ENCODE measurements at places on chromosomes 2 and 18.
A peak's percentile ranks its signal among the peaks of the same experiment; 100 is the strongest.

DNA sequence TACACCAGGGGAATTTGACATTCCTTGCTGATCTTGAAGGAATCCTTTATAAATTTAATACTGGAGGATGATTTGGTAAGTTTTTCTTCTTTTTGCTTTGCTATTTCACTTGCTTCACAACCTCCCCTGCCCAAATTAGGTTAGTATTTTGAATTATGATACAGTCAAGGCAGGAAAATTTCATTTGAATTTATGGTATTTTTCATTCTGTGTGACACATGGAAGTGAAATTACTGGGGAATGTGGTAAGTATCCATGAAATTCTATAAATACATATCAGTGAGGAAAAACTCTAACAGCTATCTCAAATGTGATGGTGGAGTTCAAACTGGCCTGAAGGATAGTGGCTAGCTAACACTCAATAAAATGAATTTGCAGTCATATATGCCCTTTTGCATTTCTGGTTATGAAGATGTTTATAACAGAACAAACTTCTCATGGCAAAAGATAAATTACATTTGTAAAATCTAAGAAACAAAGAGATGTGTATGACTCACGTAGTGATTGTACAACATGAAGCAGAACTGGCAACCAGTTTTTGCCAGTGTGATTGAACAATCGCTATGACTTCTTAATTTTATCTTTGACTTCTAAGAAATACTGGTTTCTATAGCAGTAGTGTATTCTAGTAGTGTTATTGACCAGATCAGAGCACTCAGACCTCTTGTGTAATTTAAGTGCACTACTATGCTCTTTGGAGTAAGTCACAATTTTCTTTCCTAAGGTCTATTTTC lies 152.6 kb downstream of the IKZF2 start:
- no peak for DNase-seq

DNA sequence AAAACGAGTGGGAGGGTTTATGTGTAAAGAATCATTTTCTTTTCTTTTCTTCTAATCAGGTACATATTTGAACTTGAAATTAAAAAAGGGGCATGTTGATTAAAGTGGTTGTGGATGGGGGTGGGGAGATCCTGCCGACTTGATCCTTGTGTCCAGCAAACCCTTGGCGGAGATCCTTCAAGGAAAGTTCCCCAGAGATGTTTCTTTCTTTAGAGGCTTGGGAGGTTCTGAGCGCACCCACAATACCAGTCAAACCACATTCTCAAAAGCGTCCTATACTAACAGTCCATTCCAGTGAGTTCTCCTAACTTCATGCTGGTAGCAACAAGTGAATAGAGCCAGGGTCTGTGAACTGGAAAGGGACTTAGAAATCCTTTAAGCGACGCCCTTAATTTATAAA lies 49.2 kb downstream of the MYCN start:
- no peak for DNase-seq

GRCh38 chr2:207113414-207113813 lies 52.3 kb downstream of the KLF7 start:
- DNase-seq: no peak

DNA sequence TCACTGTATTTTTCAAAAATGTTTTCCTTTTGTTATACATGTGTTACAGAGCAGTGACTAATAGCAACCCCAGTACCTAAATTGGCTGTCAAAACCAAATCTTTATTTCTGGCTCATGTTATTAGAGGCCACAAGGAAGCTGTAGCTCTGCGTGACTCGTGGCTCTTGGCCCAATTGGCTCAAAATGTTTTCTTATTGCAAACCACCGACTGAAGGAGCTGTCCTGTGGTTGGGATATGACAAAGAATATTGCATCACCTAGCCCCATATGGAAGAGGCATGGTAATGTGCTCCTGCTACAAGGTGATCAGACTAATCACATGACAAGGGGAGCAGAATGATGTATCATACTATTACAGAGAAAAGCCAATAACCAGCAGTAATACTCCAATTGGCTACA lies 1058.5 kb downstream of the CBLN2 start:
- no peak for DNase-seq

DNA sequence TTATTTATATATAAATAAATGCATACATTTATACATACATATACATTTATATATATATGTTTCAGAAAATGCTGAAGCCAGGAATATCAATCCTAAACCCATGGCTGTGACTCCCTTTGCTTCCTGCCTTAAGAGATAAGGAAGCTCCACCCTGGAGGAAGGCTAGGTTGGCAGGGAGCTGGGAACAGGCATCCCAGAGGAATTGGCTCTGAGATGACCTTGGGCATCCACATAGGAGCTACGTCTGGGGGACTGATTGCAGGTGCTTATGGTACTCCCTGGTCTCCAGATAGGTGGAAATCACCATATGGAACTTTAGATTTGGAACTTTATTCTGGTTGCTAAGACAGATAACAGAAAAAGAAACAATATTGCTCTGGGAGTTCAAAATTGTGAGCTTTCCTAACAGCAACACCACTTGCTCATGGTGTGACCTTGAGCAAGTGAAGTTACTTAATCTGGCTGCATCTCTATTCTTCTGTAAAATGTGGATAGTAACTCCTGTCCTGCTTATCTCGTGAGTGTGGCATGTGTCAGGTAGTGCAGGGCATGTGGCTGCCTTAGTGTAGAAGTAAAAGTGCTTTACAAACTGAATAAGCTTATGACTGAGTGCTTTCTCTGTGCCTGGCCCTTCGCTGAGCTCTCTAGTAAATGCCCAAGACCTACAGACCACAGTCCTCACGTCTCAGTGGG lies 341.0 kb downstream of the MEIS1 start:
- no peak for DNase-seq

- no peak for DNase-seq
These were observed 13.0 kb downstream of the HDAC4 start for GRCh38 chr2:239387811-239388210.

GRCh38 chr18:13608791-13609532 lies 117.4 kb downstream of the FAM210A start:
- DNase-seq: no peak

GRCh38 chr18:67845035-67845434 lies 328.5 kb upstream of the DSEL start:
- DNase-seq: peak; percentile 21

DNA sequence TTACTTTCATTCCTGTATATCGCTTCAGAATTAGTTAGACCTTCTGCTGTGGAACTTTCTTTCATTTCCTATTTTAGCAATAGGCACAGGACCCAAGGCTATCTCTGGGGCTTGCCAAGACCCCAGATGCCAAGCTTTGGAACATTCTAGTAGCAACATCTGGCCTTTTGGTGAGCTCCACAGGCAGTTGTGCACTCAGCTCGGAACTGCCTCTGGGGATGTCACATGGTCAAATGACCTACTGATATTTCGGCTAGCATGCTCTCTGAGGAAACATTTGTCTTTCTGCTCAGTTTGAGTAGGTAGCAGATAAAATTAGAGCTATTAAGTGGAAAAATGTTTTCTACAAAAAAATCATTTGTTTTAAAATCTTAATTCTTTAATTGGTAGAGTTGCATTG lies 76.6 kb upstream of the ITGA4 start:
- DNase-seq: no peak

GRCh38 chr2:227889336-227889735 lies 17.9 kb downstream of the DAW1 start:
- no peak for DNase-seq

Measured in stromal cell of bone marrow (primary cell).